ENCODE measurements at places on chromosomes 7 and 10.
A peak's percentile ranks its signal among the peaks of the same experiment; 100 is the strongest.

- DNase-seq: no peak
These were observed 1.5 kb downstream of the PSMC2 start for GRCh38 chr7:103348959-103349358.

DNA sequence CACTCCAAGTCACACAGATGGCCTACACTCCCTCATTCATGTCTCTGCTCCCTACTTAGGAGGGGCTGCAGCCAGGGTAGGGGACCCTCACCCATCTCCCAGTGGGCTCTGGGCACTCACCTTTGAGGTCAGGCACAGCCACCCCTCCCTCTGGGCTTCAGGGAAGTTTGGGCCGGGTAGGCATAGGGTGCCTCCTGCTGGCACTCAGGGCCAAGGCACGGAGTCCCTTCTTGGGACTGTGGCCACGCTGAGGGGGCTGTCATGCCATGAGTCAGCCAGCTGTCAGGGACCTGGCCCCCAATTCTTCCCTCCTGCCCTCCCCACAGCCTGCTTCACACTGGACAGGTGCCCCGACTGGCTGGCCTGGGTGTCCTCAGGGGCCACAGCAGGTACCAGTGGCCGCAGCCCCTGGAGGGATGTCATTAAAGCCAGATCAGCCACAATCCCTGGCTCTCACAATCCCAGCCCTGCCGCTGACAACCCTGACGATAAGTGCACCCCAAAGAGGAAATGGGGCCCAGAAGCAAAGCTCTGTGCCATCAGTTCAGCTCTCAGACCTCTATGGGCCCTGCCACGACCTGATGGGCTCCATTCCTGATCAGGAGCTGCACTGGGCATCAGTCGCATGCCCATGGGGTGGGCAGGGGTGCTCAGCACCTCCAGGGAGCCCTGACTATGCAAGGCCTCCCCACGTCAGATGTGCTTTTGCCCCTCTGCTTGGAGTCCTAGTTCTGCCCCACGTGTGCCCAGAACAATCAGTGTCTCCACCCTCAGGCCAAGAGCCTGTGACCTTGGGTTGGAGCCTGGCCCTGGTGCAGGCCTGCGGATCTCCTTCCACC is 34.1 kb upstream of the RET start:
- no peak for DNase-seq

- no peak for DNase-seq
These were observed 57.1 kb upstream of the CELF2 start for GRCh38 chr10:10960534-10960933.

DNA sequence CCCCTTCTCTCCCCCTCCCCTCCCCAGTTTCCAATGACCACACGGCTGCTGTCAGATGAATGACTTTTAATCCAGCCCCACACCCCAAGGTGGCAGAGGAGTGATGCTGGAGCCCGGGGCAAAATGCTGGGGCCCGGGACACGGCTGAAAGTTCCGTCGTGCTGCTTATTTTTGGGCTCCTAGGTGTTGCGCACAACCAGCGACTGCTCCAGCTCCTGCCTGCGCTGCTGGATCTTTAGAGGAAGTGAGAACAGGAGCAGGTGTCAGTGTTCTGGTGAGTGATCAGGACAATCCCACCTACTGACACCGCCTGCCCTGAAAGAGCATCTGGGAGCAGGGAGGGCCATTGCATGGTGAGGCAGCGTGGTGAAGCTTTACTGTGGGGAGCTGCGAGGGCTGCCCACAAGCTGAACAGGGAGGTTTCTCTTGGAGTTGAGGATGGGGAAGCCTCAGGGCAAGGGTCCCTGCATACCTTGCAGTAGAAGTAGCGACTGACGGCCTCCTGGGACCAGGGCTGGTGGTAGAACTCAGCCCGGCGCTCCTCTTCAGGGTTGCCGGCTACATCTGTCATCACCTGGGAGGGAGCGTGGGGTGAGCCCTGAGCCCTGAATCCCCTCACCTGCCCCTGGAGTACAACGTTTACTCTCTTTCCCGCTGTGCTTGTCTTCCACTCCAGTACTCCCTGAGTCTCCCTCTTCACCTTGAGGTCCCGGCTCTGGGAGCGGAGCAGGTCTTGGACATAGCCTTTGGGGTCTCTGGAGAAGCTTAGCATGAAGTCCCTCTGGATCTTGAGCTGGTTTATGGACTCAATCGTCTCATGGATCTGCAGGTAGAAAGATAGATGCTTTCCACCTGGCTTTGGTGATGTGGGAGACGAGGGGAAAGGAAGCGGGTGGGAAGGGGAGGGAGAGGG is 6.9 kb downstream of the CHPF2 start:
- no peak for DNase-seq

DNA sequence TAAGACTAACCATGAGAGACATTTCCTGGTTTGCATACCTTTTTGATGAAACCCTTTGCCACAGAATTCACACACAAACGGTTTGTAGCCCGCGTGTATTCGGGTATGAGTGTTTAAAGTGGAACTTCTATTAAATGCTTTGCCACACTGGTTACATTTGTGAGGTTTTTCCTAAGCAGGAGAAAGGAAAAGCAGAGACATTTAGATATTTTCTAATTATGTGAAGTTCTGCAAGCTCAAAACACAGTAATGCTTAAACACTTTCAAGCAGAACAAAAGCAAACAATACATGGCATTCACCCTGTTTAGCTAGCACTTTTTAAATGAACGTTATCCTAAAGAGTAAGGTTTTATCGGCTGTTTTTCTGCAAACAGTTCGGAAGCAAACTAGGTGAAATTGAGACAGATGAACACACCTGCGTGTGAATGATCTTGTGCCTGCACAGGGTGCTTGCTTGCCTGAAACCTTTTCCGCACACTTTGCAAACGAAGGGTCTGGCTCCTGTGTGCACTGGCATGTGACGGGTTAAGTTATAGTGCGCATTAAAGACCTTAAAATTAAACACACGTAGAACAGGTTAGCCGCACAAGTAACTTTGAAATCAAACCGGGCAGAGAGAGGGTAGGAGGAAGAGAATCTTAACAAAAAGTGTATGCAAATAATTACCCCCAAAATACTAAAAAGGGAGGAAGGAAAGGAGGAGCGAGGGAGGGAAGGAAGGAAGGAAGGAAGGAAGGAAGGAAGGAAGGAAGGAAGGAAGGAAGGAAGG is 1.6 kb downstream of the FEZF1 start:
- DNase-seq: no peak

- DNase-seq: no peak
These were observed 42.7 kb downstream of the PAXIP1 start for GRCh38 chr7:154960063-154960790.

DNA sequence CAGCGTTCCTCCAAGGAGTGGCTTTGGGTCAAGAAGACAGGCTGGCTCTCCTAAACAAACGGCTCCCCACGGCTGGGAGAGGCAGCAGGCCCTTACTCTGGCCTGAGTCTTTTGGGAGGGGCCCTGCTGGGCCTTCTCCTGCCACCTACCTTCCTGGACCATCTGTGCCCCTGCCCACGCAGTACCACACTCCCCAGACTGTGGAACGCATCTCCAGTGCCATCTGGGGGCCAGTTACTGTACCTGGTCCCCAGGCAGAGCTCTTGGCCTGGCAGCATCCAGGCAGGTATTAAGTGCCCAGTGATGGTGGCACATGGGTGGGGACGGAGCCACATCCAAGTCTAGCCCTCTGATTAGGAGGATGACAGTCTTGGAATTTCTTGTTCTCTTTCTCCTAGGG is 14.4 kb downstream of the ALKBH4 start:
- peak; percentile 71 for DNase-seq

GRCh38 chr10:89440226-89441009 is 26.1 kb downstream of the IFIT5 start:
- no peak for DNase-seq

DNA sequence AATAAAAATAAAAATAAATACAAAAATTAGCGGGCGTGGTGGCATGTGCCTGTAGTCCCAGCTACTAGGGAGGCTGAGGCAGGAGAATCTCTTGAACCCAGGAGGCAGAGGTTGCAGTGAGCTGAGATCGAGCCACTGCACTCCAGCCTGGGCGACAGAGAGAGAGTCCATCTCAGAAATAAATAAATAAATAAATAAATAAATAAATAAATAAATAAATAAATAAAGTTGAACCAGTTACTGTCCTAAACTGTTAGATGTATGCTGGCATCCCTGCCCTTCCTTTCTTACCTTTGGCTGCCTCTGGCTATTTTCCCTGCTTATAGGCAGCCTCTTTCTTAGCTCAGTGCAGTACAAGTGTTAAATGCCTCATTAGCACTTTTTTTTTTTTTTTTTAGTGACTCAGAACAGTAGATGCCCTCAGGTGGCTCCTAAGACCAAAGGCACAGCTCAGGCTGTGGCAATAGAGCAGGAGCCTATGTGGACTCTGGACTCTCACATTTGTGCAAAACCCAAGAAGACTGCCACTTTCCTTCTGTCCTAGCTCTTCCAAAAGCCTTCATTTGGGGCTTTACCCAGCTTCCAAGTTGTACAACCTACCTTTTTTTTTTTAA is 30.6 kb upstream of the CABCOCO1 start:
- no peak for DNase-seq

- DNase-seq: no peak
These were observed 17.0 kb downstream of the CDK14 start for GRCh38 chr7:90613088-90613498.

DNA sequence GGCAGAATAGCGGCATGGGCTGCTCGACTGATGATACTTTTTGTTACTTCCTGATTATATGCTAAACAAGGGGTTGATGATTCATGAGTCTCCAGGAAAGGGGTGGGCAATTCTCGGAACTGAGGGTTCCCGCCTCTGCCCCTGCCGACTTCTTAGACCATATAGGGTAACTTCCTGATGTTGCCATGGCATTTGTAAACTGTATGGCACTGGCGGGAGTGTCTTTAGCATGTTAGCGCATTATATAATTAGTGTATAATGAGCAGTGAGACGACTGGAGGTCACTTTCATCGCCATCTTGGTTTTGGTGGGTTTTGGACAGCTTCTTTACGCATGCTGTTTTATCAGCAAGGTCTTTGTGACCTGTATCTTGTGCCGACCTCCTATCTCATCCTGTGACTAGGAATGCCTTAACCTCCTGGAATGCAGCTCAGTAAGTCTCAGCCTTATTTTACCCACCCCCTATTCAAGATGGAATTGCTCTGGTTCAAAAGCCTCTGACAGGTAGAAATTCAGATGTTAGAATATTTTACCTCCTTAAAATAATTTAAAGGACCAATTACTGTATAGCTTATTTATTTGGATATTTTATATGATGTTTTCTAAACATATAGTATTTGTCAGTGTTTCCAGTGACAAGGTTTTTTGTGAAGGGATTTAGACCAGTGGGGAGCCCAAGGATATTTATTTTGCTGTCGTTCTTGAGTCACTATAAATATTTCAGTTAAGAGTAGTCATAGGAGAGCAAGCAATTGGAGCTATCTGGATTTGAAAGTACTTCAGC is 90.1 kb upstream of the PIK3CG start:
- no peak for DNase-seq

DNA sequence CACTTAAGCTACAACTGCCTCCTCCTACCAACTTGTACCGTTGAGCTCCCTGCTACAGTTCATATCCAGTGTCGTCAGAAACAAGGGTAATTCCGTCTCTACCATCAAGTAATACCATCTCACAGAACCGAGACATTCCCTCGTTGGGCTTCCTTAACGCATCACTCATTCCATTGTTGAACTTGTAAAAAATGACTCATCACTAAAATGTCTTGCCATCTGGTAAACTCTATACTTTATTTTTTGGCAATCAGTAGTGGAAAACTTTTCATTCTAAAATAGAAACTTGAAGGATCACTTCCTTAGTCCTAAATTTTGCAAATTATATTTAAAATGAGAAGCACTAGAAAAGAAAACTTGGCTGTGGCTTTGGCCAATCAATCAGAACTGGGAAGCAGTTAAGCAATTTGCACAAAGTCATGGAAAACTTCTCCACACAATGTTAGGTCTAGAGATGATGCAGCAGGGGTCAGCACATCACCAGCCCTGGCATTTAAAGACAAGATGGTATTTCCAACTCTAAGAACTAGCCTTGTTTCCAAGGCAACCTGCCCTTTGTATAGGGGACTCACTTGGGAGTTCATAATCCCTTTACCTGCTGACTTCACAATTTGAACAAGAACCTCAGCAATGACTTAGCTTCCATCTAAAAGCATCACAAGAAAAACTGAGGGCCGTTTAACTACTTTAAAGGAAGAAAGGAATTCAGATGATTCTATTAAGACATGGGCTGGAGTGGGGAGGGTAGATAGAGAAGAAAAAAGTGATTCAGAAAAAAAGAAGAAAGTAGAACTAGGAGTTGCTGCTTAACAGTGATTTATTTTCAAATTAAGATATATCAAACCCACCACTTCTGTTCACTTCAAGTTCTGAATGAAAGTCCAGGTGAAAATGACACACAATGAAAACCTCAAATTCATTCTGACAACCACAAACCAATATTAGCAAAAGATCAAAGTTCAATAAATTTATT is 288.1 kb downstream of the PARD3 start:
- DNase-seq: no peak

DNA sequence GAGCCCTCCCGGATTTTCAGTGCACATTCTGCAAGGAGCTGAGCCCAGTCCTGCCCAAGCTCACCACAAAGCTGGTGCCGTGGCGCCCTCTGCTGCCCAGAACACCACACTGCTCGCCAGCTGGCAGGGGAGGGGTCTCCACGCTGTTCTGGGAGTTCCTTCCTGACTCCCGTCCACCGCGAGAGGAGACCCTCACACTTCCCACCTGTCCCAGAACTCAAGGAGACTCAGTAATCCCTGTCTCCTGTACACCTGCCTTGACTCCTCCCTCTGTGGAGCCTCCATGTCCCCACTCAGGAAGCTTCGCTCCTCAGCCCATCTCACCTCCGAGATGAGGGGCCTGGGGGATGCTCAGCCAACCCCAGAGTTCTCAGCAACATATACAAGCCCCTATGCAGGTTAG is 11.3 kb downstream of the C10orf105 start:
- DNase-seq: peak; percentile 53

- DNase-seq: no peak
These were observed 1.1 kb upstream of the PTPN12 start for GRCh38 chr7:77536017-77536412.

DNA sequence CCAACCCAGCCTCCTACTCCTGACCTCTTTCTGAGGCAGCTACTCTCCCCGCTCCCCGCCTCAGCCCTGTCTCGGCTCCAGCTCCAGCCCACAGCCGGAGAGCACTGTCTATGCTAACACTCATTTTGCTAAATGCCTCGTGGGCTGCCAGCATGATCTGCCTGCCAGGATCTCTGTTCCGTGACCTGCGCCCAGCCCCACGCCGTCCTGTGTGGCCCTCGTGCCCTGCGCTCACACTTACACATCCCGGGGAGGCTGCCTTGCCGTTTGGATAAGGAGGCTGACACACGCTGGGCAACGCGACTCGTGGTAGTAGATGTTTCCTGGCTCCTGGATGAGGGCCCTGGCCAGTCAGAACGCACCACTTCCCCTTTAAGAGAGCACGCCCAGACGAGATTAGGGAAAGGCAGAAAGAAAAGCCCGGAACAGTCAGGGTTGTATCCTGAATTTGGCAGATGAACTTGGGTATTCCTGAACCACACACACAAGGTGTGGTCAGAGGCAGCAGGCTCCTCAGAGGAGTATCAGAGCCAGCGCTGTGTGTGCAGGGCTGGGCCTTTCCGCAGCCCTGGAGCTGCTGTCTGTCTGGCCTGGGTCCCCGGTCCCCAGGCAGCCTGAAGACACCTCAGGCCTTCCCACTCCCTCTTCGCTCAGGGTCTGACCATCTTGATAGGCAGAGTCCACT is 97.7 kb upstream of the EFCAB10 start:
- no peak for DNase-seq
